ENCODE measurements at places on chromosomes 2 and 18.

DNA sequence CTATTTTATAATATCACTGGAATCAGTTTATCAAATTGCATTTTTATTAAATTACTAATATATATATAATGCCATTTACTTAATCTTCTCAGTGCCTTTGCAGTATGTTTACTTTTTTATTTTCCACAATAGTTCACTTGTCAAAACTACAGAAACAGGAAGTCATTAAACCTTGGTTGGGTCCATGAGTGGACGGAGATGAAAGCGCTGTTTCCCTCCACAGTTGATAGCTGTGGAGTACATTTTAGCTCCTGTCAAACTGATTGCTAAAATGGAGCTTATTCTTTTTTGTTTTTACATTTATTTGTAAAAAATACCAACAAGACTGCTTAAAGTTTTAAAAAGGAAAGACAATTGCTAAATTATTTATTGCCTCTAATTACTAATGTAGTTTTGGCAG lies 19.2 kb downstream of the MFF start:
- no peak for DNase-seq

- no peak for DNase-seq
Measured at GRCh38 chr2:7976206-7976605, 705.6 kb upstream of the ID2 start.

DNA sequence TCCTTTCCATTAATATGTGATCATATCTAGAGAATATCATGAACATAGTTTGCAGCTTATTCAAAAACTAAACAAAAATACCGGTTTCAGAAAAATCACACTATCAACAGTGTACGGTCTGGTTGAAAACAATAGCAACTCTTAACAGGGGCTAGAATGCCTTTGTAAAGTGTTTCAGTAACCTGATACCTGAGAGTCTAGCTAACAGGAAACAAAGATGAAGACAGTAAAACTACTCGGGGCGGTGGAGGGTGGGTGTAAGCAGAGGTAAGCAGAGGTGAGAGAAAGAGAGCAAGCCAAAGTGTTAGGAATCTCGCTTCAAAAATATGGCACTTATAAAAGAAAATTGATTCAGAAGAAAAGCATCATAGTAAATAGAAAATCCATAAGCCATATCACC lies 109.0 kb upstream of the RGPD4 start:
- no peak for DNase-seq

GRCh38 chr18:75658330-75658729 lies 230.8 kb upstream of the SMIM21 start:
- DNase-seq = no peak

- DNase-seq = no peak
Measured at GRCh38 chr2:142069251-142069888, 61.4 kb downstream of the LRP1B start.

Measured in mesenchymal stem cell (in vitro differentiated cells and primary cell).